ENCODE measurements at places on chromosomes 1 and 21.

GRCh38 chr1:241934201-241934848 is 23.2 kb upstream of the BECN2 start:
- peak; percentile 15 for DNase-seq

- peak; percentile 61 for DNase-seq
These were observed 18.9 kb downstream of the ARHGEF16 start for GRCh38 chr1:3473381-3473844.

GRCh38 chr1:119367432-119368124 is 1.0 kb upstream of the HAO2 start:
- peak; percentile 51 for DNase-seq

- no peak for DNase-seq
These were observed 38.1 kb upstream of the GPR153 start for GRCh38 chr1:6298940-6299465.

- DNase-seq: no peak
These were observed 114.8 kb downstream of the BEND5 start for GRCh38 chr1:48661726-48662463.

DNA sequence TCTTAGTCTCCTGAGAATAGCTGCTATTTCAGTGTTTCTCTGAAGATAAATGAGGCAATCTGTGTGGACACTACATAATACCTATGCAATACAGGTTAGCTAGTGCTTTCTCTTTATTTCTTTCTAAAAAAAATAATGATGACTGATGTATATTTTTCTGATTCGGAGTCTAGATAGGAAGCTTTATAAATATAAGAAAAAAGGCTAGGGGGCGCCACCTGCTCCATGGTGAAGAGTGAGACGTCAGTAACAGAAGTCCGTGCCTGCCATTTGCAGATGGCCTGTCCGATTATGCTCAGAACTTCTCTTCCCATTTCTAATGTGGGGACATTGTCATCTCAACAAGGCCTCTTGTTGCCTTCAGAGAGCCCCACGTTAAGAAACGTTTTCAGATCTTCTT is 26.4 kb downstream of the QSOX1 start:
- DNase-seq: peak; percentile 15

GRCh38 chr21:38289705-38290485 is 33.1 kb downstream of the KCNJ15 start:
- peak; percentile 99 for DNase-seq

DNA sequence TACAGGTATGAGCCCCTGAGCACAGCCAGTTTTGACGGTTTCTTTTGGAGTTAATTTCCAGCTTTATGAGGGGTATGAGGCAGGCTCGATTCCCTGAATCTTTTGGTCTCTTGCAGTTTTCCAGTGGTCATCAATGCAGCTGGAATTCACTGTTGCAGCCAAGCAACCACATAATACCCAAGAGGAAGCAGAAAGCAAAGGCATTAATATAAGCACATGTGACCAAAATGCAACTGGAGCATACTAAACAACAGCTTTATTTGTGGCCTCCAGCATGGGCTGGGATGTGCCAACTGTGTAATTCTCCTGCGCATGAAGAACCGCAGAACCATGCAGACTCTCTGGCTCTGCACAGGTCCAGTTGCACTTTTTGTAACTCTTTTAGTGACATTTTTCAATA is 33.0 kb downstream of the DSCAM start:
- no peak for DNase-seq

GRCh38 chr1:200892958-200893357 is 1.7 kb upstream of the INAVA start:
- DNase-seq: no peak

- DNase-seq: peak; percentile 59
These were observed 128.6 kb downstream of the LHX4 start for GRCh38 chr1:180358649-180359048.

DNA sequence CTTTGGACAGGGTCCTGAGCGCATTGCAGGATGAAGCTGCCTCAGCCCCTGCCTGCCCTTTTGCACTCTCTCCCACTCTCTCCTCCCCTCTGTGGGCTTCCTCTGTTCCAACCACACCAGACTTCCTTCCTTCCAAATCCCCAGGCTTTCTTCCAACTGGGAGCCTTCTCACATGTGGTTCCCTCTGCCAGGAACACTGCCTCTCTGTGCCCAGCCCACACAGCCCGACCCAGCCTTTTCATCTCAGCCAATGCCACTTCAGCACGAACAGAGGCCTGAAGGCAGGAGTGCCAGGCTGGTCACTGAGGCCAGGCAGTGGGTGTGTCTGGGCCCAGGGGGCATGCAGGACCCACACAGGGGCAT is 5.9 kb downstream of the SELENON start:
- DNase-seq: no peak

GRCh38 chr1:109806733-109807400 is 43.1 kb upstream of the EPS8L3 start:
- no peak for DNase-seq

DNA sequence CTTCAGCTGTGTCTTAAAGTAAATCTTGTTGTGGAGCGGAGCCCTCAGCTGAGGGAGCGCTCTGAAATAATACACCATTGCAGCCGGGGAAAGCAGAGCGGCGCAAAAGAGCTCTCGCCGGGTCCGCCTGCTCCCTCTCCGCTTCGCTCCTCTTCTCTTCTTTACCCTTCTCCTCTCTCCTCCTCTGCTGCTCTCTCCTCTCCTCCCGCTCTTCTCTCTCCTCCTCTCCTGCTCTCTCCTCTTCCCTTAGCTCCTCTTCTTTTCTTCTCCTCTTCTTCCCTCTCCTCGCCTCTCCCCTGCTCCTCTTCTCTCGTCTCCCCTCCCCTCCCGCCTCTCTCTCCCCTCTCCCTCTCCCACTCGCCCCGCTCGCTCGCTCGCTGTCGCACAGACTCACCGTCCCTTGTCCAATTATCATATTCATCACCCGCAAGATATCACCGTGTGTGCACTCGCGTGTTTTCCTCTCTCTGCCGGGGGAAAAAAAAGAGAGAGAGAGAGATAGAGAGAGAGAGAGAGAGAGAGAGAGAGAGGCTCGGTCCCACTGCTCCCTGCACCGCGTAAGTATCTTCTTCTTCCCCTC is at the start of gene PROX1:
Gene PROX1 (plus strand): TSS at position 47 of the 580 bp plus-strand sequence. CDS start 8,563 bp downstream, outside the sequence.
- peak; percentile 83 for DNase-seq

DNA sequence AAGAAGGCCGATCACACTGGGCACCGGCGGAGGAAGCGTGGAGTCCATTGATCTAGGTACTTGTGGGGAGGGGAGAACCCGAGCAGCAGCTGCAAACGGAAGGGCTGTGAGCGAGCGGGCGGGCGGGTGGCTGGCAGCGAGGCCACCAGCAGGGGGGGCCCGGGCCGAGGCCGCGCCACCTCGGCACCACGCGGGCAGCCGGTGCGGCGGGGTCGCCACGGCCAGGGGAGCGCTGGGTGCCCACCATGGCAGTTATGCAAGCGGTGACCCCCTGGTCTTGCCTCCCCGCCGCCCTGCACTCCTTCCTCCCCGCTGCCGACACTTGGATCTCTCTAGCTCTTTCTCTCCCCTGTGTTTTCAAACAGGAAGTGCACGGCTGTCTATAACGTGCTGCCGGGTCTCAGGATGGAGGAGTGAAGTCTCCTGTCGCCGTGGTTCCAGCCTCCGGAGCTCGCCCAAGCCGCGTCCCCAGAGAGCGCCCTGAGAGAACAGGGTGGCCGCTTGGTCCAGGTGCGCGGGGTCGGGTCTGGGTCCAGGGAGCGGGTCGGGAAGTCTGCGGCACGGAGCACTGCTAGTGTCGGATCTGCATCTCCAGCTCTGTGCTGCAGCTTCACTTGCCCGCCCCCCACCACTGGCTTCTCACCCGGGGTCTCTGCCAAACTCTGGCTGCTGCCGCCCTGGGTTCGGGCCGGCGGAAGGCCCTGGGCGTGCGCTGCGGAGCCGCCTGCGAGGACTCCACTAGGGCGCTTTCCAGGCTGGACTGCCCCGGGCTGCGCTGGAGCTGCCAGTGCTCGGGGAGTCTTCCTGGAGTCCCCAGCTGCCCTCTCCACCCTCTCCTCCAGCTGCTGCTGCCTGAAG is 22.7 kb downstream of the LRRC8D start:
- DNase-seq: peak; percentile 76

DNA sequence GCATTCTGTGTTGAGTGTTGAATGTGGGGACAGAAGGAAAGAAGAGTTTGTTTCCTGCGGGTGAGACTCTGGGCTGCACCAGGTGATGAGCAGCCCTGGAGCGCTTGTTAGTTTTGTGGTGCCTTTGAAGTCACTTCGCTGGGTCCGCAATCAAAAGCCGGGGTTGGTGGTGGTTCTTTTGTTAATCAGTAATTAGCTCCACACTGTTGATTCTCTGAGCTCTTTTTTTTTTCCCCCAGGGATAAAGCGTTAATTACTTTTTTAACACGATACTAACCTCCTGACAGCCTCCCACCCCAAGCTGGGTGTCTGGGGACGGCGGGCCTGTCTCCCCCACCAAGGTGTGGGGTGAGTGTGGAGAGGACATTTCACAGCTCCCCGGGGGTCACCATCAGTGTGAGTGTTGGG is 56.6 kb downstream of the AGPAT3 start:
- DNase-seq: no peak

DNA sequence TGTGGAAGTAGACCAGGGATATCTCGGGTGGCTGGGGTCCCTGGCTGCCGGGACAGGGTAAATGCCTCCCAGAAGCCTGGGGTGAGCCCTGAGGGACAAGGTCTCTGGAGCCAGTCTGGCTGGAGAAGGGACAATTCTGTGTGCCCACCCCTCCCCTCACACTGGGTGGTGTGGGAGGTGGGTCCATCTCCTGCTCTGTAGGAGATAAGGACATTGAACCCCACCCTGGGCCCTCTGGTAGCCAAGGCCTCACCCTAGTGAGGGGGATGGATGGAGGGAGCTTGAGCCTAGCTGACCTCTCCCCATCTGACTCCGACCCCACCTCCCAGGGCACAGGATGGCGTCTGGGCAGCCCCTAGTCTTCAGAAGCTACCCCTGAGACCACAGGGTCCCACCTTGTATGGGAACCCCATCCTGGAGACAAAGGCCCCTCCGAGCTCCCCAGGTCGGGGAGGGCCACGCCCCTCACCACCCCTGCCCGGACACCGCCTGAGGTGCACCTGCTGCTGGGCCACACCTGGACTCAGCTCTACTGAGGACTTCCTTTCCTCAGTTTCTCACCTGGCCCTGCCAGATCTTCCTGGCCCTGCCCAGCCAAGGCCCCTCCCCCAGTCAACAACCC is 4.3 kb downstream of the AGRN start:
- DNase-seq: no peak

DNA sequence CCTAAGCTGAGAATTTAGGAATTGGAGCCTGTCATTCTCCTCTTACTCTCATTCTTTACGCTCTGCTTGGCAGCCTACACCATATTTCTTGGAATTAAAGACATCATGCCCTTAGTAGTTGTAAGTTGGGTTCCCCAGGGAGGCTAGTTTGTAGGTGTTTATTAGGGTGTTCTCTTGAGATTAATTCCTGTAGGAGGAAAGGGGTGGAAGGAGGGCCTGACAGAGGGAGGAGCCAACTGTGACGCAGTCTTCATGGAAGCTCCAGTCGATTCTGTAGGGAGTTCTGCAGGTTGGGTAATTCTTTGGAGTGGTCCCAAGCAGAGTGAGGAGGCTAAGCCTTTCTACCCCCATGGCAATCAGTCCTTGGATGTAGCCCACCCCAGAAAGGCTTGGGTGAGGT is 111.4 kb downstream of the HHAT start:
- DNase-seq: no peak

DNA sequence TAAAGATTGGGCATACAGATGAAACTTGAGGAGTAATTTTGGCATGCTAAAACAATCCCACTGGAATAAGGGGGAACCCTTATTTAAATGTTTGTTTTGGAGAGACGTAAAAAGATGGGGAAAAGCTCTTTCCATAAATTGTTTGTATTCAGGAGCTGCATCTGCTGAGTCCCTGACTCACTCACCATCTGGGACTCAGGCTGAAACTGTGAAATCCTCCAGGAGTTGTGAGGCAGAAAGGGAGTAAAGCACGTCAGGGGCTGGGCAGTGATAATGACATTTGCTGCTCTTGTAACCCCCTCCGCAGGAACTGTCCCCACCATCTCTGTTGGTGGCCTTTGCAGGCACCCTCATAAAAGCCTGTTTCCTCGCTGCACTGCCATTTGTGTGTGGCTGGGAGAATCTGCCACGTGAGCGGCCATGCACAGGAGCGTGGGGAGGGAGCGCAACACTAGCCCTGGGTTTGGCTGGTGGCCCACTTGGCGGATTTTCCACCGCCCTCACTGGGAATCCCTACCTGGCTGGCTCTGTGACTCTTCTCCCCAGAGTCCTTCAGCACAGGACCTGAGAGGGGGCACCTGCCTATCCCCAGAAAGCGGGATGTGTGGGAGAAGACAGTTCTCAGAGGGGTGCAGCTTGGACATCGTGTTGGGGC is 45.3 kb downstream of the ZSCAN20 start:
- peak; percentile 32 for DNase-seq

DNA sequence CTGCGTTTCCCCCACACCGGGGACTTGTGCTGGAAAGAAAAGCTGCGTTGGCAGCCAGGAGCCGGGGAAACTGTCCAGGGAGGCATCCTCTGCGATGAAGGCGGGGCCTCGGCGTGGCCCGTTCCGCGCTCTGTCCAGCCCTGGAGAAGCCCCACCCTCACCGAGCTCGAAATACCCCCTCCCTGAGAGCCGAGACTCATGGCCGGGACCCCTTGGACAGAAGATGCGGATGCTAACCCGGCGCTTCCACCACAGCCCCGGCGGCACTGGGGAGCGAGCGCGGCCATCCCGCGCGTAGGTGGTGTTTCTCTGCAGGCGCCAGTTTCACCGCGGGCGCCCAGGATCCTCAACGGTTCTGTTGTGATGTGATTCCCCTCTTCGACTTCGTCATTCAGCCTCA is 31.6 kb downstream of the PDE9A start:
- no peak for DNase-seq

- peak; percentile 98 for DNase-seq
These were observed 90.8 kb upstream of the ERRFI1 start for GRCh38 chr1:8116894-8117264.

DNA sequence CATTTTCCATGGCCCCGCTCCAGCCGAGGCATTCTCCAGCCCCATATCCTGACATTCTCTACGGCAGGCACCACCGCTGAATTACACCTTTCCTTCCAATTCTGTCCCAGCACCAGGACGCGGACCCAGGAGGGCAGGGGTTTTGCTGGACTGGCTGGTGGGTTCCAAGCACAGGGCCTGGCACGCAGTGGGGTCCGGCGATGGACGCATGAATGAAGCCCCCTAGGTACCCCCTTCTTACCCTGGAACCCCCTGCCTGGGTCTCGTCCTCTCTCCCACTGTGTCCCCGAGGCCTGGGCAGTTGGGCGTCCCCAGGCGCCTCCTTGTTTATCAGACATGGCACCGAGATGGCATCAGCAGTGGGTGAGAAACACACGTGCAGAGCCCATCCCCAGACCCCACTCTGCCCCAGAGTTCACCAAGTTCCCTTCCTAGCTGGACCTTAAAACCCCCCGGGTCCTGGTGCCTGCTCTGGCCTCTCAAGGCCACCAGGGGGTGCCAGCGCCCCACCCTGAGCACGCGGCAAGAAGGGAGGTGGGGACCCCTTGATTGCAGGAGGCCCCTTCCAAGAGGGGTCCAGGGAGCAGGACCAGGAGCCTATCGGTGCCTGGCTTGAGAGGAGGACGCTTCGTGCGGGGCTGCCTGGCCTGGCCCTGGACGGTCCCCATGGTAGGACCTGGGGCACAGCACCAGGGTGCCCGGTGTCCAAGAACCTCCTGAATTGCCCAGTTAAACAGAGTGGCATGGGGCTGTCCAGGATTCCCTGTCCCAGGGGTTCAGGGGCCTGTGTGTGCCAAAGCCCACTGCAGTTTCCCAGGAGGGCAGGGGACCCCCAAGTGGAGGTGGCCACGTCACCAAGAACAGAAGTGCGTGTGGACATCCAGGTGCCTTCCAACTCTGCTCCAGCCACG is 46.1 kb downstream of the MEGF6 start:
- DNase-seq: peak; percentile 12

GRCh38 chr1:153431427-153431826 is 15.1 kb downstream of the S100A7A start:
- DNase-seq: no peak
